SW480 (cell line): ENCODE measurements at places on chromosomes 6 and 20.
A peak's percentile ranks its signal among the peaks of the same experiment; 100 is the strongest.

- DNase-seq = no peak
Observed at GRCh38 chr6:93036835-93037234, 382.5 kb downstream of the EPHA7 start.

DNA sequence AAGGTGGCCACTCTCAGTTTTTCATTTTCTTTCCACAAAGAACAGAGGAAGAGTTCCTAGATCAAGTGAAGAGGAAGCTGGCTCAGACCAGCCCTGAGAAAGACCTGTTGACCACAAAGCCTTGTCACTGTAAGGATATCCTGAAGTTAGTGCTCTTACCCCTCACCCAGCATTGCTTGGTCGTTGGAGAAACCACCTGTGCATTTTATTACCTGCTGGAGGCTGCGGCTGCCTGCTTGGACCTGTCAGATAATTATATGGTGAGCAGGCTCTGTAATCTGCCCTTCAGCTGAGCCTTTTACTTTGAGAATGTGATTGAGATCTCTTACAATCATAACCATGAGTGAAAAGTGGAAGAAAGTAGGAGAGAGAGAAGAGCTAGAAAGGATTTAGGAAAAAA is 21.9 kb downstream of the TREML1 start:
- DNase-seq = no peak

DNA sequence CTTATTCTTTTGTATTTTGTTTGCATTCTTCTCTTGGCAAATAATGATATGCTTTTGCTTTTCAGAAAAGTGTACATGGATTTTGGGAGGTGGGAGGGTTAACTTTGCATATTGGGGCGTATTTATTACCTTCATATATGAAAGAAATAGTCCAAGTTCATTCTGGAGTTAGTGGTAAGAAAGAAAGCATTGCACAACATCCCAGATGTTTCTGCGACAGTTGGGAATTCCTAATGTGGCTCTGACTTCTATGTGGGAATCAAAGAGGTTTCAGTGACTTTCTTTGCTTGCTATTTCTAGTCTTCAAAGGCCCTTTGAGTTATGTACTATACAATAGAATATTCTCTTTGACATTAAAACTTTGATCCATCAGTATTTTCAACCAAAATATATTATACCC is 78.1 kb downstream of the MMUT start:
- DNase-seq = no peak

GRCh38 chr6:21051777-21052176 is 517.5 kb downstream of the CDKAL1 start:
- DNase-seq = no peak

DNA sequence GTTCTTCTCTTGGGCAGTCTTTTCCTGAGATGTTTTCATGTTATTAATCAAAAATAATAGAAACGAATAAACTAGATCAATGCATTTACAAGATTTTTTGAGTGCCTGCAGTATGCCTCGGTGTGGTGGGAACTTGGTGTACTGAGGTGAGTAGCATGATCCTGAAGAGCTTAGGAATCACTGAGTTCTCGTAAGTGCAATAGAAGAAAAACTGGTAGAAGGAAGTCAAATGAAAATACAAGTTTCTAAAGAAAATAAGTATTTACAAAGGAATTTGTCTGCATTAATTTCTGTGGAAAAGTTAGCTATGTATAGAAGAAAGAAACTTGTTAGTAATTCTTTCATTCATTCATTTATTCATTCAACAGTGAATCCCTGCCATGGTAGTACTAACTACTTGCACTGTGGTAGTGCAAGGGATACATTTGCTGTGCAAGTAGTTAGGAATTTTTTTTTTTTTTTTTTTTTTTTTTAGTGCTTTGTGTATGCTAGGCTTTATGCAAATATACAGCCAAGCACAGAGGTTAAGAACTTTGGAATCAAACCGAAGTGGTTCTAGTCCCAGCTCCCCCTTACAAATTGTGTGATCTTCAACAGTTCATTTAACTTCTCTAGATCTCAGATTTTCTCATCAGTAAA is 13.9 kb downstream of the NT5E start:
- DNase-seq = no peak

- no peak for DNase-seq
Observed at GRCh38 chr20:9966966-9967365, 67.8 kb upstream of the ANKEF1 start.

- DNase-seq = peak; percentile 28
Observed at GRCh38 chr6:106974999-106975737, 639 bp upstream of the CD24 start.

DNA sequence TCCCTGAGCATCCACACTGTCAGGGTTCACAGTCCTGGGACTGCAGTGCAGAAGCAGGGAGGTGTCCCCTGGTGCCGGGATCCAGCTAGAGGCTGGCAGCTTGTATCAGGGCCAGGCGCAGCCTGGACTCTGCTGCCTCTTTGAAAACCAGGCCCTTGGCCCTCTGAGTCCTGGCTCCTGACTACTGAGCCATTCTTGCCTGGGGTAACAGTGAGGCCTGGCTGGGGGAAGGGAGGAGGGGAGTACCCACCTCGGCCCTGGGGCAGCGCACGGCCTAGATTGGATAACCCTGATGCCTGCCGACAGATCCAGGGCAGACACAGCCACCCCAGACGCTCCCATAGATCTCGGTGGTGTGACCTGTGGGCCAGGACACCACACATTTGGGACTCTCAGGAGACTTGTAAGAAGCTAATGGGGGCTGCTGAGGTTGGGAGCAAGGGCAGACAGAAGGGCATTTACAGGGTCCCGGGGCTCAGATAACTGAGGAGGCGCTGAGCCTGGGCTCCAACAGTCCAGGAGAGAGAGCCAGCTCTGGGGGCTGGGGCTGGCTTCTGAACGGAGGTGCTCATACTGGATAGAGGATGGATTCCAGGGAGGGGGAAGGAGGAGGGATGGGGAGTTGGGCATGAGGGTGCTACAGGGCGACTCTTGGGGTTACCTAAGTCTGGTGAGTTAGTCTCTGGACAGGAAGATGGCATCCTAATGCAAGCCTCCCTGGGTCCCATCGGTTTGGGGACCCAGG is 30.5 kb downstream of the SPDEF start:
- DNase-seq = no peak

- DNase-seq = no peak
Observed at GRCh38 chr6:26629359-26629758, 30.2 kb downstream of the ZNF322 start.

- no peak for DNase-seq
Observed at GRCh38 chr6:109770779-109771178, 79.7 kb downstream of the FIG4 start.

GRCh38 chr6:12761376-12762115 is 45.0 kb downstream of the PHACTR1 start:
- DNase-seq = no peak

- no peak for DNase-seq
Observed at GRCh38 chr6:36643977-36644376, 34.5 kb upstream of the CDKN1A start.

DNA sequence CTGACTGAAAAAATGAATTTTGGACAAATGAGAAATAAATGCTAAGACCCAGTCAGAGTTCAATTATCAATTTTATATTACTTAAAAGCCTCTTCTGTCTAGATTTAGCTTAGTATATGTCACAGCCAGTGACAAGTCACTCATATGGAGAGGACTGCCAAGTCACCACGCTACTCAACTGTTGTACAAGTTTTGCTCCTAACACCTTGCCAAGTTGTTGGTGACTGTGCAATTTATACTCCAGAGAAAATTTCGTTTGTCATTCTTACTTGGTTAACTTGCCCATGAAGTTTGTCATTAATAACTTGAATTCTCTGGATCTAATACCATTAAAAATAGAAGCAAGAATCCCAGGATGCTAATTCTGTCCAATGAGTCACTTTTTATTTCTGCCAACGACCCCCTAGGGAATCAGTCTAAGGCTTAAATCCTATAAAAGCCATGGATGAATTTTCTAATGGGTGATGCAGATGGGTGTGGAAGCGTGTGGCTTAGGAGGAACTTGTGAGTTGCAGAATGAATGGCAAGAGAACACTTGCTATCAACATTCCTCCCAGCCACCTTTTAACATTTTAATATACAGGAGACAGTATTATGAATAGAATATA is 30.4 kb upstream of the FBXO30 start:
- no peak for DNase-seq

DNA sequence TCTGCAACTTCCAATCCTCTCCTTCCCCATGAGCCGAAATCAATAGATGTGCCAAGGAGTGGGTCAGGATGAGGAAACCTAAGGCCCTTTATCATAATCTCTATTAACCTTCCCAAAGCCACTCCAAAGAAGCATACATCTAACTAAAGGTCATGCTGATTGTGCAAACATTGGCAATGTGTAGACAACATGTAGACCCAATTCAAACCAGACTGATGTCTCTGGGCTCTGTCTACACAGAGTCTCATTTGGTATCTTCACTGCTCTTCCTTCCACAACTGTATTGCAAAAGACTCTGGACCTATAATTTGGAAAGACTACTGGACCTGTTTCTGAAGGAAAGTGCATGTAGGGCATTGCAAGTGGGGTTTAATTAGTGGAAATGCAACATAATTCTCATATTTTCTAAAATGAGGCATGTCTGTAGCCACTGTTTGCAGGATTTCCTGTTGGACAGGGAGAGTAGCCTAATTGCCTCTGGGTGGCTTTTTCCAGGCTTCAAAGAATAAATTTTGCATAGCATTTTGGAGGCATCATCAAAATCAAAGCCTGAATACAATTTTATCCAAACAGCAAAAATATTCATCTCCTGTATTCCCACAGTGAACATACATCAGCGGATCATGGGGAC is 35.0 kb upstream of the MLIP start:
- DNase-seq = no peak

GRCh38 chr6:19327661-19328060 is 509.5 kb upstream of the ID4 start:
- no peak for DNase-seq
